Panc1 (cell line): ENCODE measurements at places on chromosomes 1 and 21. TPM values are rescaled to one million over a fixed set of nuclear protein-coding genes. Genes with fewer than 3 reads are reported as not detected.

OR2L8 gene
- total RNA-seq, result not detected

DNA sequence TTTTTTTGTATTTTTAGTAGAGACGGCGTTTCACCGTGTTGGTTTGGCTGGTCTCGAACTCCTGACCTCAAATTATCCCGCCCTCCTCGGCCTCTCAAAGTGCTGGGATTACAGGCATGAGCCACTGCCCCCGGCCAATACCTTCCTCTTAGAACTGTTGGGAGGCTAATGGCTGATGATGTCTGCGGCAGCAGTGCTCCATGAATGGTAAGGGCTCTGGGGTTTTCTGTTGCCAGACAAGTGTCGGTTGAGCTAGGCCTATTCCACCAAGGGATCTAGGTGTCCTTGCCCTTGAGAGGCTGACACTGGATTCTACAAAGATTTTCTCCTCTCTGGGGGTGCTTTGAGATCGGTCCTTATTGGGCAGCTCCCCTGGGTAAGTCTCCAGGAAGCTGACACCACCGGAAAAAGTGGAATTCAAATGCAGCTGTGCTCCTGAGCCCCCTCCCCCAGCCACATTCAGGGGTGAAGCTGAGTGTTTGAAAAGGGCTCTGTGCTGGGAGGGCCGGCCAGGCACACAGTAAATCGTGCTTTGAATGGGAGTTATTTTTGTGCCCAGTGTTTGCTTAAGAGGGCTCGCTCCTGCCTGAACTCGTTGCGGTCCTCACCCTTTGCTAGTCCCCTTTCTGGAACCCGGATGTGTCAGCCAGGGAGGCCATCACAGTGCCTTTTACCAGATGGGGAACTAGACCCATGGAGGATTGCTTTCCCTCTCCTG lies 5.2 kb downstream of the SOX13 start:
- no peak for DNase-seq

S100A2 gene
- total RNA-seq, result 6.2 TPM

DNA sequence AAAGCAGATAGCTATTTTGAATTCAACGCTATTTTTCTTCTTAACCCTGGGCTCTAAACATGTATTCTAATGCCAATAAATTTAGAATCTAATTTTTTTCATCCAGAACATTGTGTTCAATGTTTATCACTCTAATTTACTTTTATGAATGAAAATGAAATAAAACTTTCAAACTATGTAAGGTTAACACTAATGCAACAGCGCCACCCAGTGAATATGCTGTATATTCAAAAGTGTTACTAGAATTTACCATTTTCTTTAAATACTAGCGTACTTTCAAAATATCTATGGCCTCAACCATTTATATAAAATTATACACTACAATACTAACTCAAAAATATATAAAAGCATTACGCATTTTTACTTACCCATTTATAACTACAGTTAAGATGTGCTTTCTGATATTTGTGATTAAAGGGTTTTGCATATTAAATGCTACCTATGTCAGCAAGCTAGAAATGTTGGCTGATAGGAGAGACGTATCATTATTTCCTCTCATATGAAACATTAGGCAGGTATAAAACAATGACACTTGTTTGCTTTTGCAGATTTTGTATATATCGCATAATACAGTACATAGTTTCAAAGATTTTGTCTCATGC lies 5.9 kb upstream of the NUF2 start:
- no peak for DNase-seq
